ENCODE measurements at places on chromosomes 4 and X.

GRCh38 chrX:117376460-117376859, 740.1 kb downstream of the KLHL13 start:
- peak; percentile 76 for DNase-seq

GRCh38 chr4:152424977-152425376, 110.9 kb downstream of the FBXW7 start:
- DNase-seq, result no peak

GRCh38 chrX:23364416-23364815, 29.8 kb downstream of the PTCHD1 start:
- no peak for DNase-seq

GRCh38 chrX:36983831-36984230, 24.3 kb upstream of the FAM47C start:
- DNase-seq, result no peak

DNA sequence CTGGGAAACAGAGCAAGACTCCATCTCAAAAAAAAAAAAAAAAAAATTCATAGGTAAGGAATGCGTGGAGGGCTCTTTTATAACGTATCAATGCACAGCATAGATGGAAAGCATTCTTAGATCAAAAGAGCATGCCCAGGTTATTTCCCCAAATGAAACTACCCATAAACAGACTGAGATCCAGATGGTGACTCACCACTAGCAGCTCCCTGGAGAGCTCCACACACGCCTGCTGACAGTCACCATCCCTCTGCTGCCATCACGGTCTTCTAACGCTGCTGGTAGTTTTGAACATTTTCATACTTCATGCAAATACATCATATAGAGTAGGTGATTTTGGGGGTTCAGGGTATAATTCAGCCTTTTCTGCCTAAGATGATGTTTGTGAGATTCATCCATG, 136.9 kb downstream of the ASMT start:
- DNase-seq, result no peak

DNA sequence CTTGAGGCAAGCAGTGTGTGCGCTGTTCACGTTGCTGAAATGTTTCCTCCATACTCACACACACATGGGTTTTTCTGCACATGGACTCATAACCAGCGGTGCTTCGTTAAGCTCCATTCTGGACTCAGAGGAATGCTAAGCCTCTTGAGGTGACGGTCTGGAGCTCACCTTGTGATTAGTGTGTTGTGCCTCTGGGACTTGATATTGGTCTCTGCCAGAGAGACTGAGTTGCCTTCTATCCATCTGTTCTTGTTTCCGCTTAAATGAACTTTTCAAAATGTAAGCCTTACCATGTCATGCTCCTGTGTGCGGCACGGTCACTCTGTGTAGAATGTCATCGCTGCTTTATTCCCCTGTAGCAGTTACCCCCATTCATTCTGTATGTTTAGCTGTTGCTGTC, 42.5 kb downstream of the ADD1 start:
- no peak for DNase-seq

GRCh38 chr4:74424111-74424510, 20.8 kb upstream of the AREG start:
- no peak for DNase-seq

GRCh38 chr4:37749398-37749988, 63.3 kb upstream of the RELL1 start:
- DNase-seq, result no peak

DNA sequence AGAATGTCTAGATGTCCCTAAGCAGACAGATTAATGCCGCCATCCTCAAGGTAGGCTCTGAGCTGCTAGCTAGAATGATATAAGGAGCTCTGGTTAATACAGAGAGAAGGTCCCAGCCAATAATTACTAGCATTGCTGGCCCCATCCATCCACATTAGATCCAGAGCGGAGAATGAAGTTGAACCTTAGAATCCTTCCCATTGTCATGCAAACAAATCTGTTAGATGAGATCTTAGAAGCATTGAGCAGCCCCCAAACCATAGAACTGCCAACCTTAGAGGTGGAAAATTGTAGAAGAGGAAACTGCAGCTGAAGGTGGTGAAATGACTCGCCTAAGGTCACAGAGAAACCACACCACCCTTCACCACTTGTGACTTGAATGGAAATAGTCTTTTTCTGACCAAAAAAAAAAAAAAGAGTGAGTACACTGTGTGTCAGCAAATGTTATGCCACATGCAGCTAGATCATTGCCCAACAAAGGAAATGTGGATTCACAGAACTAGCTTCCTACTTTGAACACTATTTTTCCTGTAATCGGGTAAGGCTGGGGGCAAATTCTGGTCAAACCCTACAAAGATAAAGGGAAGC, 162.1 kb downstream of the SMIM20 start:
- DNase-seq, result peak; percentile 68

GRCh38 chr4:180057891-180058671, 2185.1 kb upstream of the TENM3 start:
- DNase-seq, result no peak

GRCh38 chrX:76148753-76149152, 24.1 kb upstream of the PBDC1 start:
- DNase-seq, result peak; percentile 74

DNA sequence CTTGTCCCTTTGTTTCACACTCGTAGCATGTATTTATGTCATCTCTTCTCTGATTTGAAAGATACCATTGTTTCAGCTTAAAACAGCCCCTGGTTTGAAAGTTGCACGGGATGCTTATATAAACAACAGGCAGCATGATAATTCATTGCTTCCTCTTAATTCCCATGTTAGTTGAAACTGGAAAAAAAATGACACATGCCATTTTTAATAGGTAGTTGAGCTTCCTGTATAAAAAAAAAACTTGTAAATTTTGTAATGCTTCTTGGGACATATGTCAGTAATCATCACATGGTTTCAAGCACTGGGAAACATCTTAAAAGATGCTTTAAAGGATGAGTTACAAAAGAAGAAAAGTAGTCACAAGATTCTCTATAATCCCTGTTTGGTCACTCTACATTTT, 243.0 kb downstream of the PALLD start:
- DNase-seq, result no peak

DNA sequence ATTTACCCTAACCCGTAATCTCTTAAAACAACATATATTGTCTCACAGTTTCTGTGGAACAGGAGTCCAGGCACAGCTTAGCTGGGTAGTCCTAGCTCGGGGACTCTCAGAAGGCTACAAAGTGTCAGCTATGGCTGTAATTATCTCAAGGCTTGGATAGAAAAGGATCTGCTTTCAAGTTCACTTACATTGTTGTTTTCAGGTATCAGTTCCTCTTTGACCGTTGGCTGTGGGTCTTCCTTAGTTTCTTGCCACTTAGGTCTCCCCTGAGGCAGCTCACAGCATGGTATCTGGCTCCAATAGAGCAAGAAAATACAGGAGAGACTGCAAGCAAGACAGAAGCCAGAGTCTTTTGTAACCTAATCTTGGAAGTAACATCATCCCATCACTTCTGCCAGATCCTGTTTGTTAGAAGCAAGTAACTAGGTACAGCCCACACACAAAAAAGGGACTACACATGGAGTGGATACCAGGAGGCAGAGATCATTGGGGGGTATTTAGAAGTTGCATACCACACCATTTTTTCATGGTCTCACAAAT, 137.0 kb downstream of the MAGEB5 start:
- no peak for DNase-seq

DNA sequence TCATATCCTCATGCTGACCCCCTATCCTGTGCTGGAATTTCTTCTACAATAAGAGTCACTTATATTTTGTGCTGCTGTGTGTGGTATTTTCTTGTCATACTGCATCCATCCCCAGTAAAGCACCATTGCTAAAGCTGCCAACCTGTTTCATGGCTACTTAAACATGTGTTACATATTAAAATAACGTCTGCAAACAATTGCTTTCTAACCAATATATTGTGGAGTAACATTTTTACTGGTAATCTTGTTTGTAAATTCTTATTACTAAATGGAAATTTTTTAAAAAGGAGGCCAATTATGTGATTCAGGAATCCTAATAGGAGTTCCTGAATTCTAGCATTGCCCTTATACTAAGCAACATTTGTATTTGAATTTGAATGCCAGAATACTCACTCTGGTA, 160.3 kb upstream of the VEGFC start:
- no peak for DNase-seq

DNA sequence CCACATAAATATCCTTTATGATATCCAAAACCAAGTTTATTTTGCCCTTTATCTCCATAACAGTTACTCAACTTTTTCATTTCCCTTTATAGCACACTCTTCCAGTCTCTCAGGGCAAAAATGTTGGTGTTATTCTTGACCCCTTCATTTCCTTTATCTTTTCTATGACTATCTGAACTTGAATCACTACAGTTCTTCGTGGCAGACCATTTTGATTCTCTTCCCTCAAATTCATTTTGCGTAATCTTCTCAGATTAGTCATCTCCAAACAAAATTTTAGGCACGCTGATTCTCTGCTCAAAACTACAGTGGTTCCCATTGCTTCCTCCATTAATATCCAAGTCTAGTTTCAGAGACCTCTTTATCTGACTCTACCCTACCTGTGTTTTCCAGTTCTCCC, 26.1 kb downstream of the RUFY3 start:
- DNase-seq, result no peak

GRCh38 chrX:130834149-130834548, 68.9 kb downstream of the ENOX2 start:
- no peak for DNase-seq

GRCh38 chrX:110056419-110056818, 53.5 kb downstream of the TMEM164 start:
- DNase-seq, result no peak

- no peak for DNase-seq
Observed at GRCh38 chr4:183434666-183435190, 9.7 kb upstream of the CDKN2AIP start.

GRCh38 chr4:142077048-142077447, 440.7 kb downstream of the IL15 start:
- DNase-seq, result no peak

DNA sequence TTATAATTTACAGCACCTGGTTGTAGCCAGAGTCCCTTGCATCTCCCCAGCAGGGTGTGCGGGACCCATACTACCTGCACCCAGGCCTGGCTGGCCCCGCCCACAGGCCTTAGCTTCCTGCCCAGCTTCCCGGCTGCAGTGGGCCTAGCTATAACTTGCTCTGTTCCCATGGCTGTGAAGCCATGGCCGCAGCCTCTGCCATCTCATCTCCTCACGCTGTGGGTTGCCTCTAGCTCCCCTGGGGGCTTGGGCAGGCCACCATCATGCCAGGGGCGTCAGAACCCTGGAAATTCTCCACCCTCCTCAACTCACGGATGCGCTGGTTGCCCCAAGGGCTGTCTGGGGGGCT, 26.1 kb upstream of the SORBS2 start:
- no peak for DNase-seq

DNA sequence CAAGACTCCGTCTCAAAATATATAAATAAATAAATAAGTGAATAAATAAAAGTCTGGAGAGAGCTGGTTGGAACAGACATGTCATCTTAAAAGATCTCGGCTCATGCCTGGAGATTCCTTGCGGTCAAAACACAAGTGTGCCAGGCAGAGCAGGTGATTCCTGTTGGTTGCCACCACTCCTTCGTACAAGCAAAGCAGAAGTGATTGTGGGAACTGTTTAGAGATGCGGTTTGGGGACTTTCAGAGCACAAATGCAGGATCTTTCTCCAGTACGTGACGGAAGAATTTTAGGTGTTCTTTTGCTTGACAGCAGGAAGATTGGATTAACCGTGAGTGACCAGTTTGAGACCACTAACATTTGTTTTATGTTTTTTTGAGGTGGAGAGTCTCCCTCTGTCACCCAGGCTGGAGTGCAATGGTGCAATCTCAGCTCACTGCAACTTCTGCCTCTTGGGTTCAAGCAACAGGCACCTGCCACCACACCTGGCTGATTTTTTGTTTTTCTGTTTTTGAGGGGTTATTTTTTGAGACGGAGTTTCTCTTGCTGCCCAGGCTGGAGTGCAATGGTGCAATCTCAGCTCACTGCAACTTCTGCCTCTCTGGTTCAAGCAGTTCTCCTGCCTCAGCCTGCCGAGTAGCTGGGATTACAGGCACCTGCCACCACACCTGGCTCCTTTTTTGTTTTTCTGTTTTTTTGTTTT, 2.8 kb upstream of the CRLF2 start:
- DNase-seq, result no peak

GRCh38 chr4:4524364-4524763, 17.5 kb downstream of the STX18 start:
- peak; percentile 12 for DNase-seq

- DNase-seq, result no peak
Observed at GRCh38 chr4:177271915-177272766, 37.5 kb upstream of the NEIL3 start.

- DNase-seq, result no peak
Observed at GRCh38 chr4:113232194-113232593, 182.7 kb downstream of the ANK2 start.

GRCh38 chr4:154593868-154594267, 3.3 kb upstream of the FGA start:
- DNase-seq, result no peak

- DNase-seq, result no peak
Observed at GRCh38 chr4:13711233-13711785, 83.8 kb upstream of the BOD1L1 start.

DNA sequence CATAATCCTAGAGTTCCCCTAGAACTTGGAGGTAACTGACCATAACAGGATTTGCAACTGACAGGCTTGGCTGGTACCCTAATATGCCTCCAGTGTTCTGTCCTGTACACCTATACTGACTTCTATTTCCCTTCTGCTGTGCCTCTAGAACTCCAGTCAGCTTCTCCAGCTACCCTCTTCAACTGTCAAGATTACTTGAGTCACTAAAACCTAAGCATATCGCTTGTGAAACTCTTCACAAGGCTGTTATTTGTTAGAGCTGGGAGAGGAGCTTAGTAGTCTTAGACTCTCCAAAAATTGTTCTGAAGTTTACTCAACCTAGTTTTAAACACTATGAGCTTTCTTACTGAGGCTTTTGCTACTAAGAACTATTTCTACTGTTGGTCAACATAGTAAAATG, 52.0 kb downstream of the CCNG2 start:
- no peak for DNase-seq

DNA sequence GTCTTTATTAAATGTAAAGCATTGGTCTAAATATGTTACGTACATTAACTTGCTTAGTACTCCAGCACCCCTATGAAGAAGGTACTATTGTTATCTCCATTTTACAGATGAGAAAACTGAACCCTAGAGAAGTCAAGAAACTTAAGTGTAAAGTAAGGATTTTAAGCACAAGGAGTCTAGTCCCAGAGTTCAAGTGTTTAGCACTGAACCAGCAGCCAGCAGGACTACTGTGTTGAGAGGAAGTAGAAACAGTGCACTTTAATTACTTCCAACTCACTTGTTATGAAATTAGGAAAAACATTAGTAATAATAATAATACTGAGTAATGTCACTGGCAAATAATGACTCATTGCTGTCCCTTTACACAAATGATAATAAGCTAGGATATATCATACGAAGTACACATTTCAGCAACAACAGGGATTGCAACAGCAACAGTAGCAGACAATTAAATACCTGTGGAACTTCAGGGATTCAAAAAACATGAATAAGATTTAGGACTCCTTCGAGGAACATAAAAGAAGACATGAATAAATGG, 548.1 kb upstream of the HS3ST1 start:
- no peak for DNase-seq

DNA sequence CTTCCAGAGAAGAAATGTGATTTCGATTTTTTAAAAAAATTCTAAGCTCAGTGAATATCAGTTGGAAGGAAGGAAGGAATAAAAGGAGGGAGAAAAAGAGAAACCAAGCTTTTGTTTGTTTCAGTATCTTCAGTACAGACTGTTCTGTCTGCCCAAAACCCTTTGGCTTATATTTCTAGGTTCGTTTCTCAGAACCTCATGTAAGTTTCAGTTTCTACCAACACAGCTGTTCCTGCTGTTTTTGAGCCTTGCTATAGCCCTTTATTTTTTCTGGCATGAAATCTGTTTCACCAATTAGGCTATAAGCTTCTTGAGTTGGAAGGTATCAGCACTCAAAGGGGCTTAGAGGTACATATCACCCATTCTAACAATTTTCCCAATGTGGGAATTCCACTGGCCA, 157.9 kb downstream of the GBA3 start:
- no peak for DNase-seq

All from RKO (cell line).